ENCODE measurements at places on chromosomes 16 and 17.
A peak's percentile ranks its signal among the peaks of the same experiment; 100 is the strongest.

- no peak for DNase-seq
Observed at GRCh38 chr16:5560084-5560483, 462.5 kb upstream of the EEF2KMT start.

DNA sequence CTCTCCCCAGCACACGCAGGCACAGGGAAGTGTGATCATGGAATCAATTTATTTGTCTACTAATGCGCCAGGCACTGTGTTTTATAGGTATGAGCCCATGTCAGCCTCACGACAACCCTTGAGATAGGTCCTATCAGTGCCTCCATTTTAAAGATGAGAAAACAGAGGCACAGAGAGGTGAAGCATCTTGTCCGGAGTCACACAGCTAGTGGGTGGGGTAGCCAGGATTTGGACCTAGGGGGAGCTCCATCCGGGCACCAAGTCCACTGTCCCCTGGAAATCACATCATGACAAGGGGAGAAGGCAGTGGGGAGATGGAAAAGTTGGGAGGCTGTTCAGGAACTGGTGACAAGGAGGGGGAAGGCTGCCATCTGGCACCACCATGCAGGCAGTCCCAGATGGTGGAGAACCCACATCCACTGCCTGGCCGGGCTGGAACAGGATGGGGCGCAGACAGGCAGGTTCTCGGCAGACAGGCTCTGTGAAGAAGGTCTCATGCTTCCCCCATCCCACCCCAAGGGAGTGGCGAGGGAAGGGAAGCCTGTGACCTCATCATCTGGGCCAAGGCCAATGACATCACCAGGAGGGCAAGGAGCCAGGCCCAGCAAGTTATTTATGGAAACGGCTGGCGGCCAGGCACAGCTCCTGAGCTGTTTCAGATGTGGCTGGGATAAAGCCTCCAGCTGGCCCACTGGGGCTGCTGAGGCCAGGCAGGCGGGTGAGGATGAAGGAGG lies 126.0 kb upstream of the SDK2 start:
- peak; percentile 49 for DNase-seq

- no peak for DNase-seq
Observed at GRCh38 chr16:30488764-30489605, 16.4 kb downstream of the ITGAL start.

GRCh38 chr17:17635126-17635525 lies 43.6 kb upstream of the PEMT start:
- no peak for DNase-seq

DNA sequence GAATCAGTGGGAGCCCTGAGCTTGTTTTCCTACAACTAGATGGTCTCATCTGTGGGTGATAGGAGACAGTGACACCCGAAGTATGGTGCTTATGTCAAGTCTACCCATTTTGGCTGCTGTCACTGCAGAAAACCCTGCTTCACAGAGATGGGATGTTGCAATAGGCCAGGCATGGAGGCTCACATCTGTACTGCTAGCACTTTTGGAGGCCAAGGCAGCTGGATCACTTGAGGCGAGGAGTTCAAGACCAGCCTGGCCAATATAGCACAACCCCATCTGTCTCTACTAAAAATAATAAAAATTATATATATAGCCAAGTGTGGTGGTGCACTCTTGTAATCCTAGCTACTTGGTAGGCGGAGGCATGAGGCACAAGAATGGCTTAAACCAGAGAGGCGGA lies 2.3 kb upstream of the HERPUD1 start:
- DNase-seq, result no peak

All from kidney glomerular epithelial cell (primary cell).